ENCODE measurements at places on chromosomes 7 and 10. TPM values are rescaled to one million over a fixed set of nuclear protein-coding genes. Genes with fewer than 3 reads are reported as not detected.

DNA sequence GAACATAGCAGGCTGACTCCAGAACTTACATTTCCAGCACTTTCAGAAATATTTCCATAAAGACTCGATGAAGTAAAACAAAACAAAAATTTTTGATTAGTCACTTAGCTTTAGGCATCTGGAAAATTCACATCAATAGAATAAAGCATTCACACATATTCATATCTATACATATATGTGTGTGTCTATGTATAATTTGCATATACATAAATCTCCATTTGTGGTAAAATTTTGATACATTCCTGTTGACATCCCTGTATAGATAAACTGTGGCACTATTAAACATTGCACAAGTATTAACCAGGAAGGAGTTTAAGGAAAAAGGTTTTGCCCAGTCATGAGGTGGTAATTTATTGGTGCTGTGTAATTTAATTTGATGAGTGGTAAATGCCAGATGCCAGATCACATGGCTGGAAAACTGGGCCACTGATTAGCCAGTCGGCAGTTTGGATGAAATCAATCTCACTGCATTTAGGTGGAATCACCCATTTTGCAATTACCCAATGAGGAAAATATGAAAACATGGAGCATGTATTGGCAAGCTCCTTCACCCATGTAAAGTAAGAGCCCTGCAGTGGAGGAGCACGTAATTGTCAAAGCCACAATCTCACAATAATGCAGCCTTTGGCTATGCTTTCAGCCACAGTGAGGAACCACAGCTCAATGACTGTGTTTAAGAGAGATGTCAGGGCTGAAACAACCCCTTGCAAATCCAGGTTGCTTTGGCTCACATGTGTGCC is 294.6 kb downstream of the RNLS start:
- H3K4me1 ChIP-seq, result no peaks in the 10 kb centered on the region
- no peaks in the 10 kb centered on the region for H3K36me3 ChIP-seq
- no peak overlapping the region for H3K4me3 ChIP-seq
- no peak for DNase-seq

GRCh38 chr7:80243425-80243824 is 108.8 kb downstream of the GNAI1 start:
- no peak overlapping the region for H3K4me3 ChIP-seq
- no peaks in the 10 kb centered on the region for H3K27me3 ChIP-seq
- H3K4me1 ChIP-seq, result peaks cover 3% of the 10 kb centered on the region
- no peak overlapping the region for H3K27ac ChIP-seq

DNA sequence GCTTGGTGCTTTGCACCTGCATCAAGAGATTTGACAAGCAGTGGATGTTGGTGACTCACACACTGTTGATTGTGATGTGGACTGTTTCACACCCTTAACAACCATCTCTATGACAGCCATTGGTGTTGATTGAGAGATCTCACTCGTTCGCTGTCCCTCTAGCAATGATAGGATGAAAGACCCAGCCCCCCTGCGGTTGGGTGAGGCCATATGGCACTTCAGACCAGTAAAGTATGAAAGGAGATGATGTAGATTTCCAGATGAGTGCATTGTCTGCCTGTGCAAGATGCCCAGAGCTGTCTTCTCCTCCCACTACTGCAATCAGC is 138.7 kb upstream of the PRR15 start:
- no peaks in the 10 kb centered on the region for H3K27me3 ChIP-seq
- no peak overlapping the region for H3K27ac ChIP-seq
- no peaks in the 10 kb centered on the region for H3K4me1 ChIP-seq
- no peaks in the 10 kb centered on the region for H3K36me3 ChIP-seq

DNA sequence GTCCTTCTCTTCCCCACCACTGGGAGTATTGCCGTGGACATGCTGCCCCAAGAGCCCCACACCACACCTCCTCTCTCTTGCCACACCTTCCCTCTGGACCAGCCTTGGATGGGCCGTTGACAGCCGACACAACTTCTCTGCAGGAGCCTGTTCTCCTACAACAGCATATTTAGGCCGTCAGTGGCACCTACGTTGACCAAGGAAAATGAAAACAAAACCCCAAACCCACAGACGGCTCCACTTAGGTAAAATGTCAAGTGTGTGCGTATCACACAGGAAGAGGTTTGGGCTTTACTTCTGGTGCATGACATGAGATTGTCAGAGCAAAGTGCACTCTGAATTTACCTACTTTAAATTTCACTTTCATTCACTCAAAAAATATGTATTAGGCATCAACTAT is 246.6 kb downstream of the ZMYND11 start:
- H3K36me3 ChIP-seq, result peaks cover 44% of the 10 kb centered on the region
- no peaks in the 10 kb centered on the region for H3K27me3 ChIP-seq
- no peak overlapping the region for H3K4me3 ChIP-seq
- peaks cover 4% of the 10 kb centered on the region for H3K4me1 ChIP-seq

DNA sequence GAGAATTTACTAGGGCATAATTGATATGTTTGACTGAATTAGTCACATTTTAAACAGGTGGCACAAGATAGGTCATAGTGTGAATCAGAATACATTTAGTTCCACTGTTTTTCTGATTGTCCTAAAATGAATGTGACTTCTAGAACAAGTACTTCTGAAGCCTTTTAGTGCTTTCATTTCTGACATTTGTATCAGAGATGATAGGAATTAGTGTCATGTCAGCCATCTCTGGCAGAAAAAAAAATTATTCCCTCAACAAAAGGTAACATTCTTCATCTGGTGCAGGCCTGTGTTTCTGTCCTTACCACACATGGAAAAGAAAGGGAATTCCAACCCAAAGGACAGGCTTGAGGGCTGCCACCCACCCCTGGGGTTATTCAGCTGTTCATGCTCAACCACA is 21.3 kb downstream of the GRM8 start:
- H3K27ac ChIP-seq, result no peak overlapping the region
- H3K4me1 ChIP-seq, result no peaks in the 10 kb centered on the region
- H3K27me3 ChIP-seq, result no peaks in the 10 kb centered on the region
- no peak overlapping the region for H3K4me3 ChIP-seq

- H3K27me3 ChIP-seq, result peaks cover 3% of the 10 kb centered on the region
- H3K4me3 ChIP-seq, result no peak overlapping the region
- no peak overlapping the region for H3K27ac ChIP-seq
- no peaks in the 10 kb centered on the region for H3K4me1 ChIP-seq
- no peak for DNase-seq
Observed at GRCh38 chr10:35674843-35675242, 32.7 kb upstream of the FZD8 start.

GRCh38 chr10:10259013-10259412 is 758.7 kb upstream of the CELF2 start:
- no peak for DNase-seq
- no peaks in the 10 kb centered on the region for H3K4me1 ChIP-seq
- no peak overlapping the region for H3K27ac ChIP-seq
- H3K4me3 ChIP-seq, result no peak overlapping the region
- H3K27me3 ChIP-seq, result no peaks in the 10 kb centered on the region

DNA sequence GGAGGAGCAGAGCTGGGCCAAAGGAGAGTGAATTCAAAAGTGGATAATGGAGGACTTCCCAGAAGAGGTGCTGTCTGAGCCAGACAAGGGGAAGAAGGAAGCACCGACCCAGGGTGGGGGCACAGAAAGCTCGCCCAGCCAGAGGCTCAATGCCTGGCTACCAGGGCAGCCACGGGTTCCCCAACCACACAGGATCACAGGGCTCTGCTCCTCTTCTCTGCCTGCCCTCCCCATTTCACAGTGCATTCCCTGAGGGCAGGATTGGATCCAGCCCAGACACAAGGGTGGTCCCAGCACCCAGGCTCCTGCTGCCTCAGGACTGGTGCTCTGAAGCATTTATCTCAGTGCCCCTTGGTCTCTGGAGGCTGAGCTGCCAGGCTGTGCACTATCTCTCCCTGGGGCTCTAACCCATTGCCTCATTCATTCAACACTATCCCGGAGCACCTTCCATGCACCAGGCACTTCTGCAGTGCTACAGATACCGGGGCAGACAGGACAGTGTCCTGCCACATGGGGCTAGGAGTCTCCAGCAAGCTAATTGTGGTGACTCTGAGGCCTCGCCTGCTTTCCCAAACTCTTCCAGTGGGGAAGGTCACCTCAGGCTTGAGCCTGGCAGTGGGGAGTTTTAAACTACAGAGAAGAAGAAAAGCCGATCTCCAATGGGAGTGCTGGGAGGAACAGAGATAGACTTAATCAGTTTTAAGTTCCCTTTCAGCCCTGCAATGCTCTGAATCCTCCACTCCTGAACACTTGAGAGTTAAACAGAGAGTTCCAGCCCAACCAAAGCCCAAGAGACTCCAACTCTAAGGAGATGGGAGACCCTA is 201.8 kb upstream of the ZMIZ1 start:
- H3K4me1 ChIP-seq, result peaks cover 34% of the 10 kb centered on the region
- H3K4me3 ChIP-seq, result no peak overlapping the region
- no peaks in the 10 kb centered on the region for H3K36me3 ChIP-seq
- no peaks in the 10 kb centered on the region for H3K27me3 ChIP-seq

- H3K36me3 ChIP-seq, result peaks cover 42% of the 10 kb centered on the region
- DNase-seq, result no peak
- no peak overlapping the region for H3K4me3 ChIP-seq
- no peak overlapping the region for H3K27ac ChIP-seq
- H3K4me1 ChIP-seq, result no peaks in the 10 kb centered on the region
Observed at GRCh38 chr7:132130497-132130896, 445.8 kb downstream of the PLXNA4 start.

GRCh38 chr10:3944591-3944990 is 159.6 kb upstream of the KLF6 start:
- no peaks in the 10 kb centered on the region for H3K4me1 ChIP-seq
- no peak overlapping the region for H3K27ac ChIP-seq
- no peak for DNase-seq
- no peaks in the 10 kb centered on the region for H3K27me3 ChIP-seq
- H3K4me3 ChIP-seq, result no peak overlapping the region

DNA sequence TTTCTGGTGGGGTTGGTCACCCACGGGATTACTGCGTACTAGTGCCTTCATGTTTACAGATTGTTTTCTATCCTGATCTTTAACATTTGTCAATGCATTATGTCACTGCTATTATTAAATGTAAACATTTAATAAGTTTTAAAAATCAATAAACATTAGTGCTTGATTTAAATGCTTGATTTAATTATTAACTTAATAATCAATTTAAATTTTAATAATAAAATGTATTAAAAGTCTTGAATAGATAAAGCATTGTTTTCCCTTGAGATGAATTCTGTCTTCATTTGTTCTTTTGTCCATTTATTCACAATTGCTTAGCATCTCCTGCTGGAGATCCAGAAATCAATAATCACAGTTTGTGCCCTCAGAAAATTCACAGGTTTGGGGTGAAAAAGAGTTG is 201.8 kb upstream of the HDAC9 start:
- no peak overlapping the region for H3K27ac ChIP-seq
- no peak overlapping the region for H3K4me3 ChIP-seq
- H3K36me3 ChIP-seq, result no peaks in the 10 kb centered on the region
- H3K4me1 ChIP-seq, result no peaks in the 10 kb centered on the region

The FANK1 gene
- 19.1 TPM for total RNA-seq

The AZGP1 gene
- total RNA-seq, result 6.3 TPM

The SP4 gene
- total RNA-seq, result 28.5 TPM

Measured in spinal cord (tissue), 10 donors.